ENCODE measurements at places on chromosomes 7 and 10. TPM values are rescaled to one million over a fixed set of nuclear protein-coding genes. Genes with fewer than 3 reads are reported as not detected.
A peak's percentile ranks its signal among the peaks of the same experiment; 100 is the strongest.

GRCh38 chr10:121448766-121449421 is 149.3 kb downstream of the FGFR2 start:
- no peak for DNase-seq

GRCh38 chr7:143285470-143285778 is 666 bp downstream of the TMEM139 start:
- no peak for DNase-seq

DNA sequence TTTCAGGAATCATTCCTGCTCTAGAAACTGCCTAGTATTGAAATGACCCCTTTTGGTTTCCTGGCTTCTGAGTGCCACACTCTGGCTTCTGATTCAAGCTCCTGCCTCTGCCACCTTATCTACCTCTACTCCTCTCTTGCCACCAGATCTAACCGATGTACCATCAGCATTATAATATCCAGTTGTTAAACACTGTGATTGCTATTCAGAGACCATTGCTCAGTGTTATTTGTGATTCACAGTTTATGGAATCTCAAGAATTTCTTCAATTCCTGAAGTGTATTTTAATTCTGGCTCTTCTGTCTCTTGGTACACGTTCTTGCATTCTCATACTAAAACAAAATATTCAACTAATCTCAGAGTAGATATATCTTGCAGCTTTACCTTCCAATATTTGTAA is 88.7 kb downstream of the DYNC1I1 start:
- DNase-seq = no peak

The CCDC136 gene
- total RNA-seq = 11.6 TPM

DNA sequence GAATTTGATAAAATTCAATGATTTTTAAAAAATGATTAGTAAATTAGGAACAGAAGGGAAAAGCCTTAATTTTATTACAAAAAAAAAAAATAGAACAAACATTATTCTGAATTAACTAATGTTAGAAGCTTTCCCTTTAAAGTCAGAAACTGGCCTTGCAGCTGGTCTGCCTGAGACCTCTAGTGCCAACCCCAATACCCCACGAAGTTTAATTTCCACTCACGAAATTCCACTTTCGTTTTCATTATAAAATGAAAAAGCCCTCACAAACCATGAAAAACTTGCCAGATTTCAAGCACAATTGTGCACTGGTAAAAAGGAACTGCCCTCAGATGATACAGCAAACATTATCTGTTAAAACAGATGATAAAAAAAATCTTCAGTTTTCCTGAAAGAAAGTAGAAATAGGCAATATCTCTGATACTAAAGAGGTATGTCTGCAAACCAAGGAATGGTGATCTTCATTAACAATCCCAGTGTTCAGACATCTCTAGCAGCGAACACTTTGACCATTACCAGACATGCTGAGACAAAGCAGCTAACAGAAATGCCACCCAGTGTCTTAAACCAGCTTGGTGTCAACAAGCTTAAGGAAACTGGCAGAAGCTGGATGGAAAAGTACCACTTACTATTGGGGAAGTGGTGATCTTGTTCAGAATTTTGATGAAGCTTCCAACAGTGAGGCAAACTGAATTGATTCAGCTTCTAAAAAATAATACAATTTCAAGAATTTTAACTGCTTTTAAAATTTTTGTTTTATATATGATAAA is 80.2 kb downstream of the PALS2 start:
- no peak for DNase-seq

The SOSTDC1 gene
- under 0.01 TPM for total RNA-seq

DNA sequence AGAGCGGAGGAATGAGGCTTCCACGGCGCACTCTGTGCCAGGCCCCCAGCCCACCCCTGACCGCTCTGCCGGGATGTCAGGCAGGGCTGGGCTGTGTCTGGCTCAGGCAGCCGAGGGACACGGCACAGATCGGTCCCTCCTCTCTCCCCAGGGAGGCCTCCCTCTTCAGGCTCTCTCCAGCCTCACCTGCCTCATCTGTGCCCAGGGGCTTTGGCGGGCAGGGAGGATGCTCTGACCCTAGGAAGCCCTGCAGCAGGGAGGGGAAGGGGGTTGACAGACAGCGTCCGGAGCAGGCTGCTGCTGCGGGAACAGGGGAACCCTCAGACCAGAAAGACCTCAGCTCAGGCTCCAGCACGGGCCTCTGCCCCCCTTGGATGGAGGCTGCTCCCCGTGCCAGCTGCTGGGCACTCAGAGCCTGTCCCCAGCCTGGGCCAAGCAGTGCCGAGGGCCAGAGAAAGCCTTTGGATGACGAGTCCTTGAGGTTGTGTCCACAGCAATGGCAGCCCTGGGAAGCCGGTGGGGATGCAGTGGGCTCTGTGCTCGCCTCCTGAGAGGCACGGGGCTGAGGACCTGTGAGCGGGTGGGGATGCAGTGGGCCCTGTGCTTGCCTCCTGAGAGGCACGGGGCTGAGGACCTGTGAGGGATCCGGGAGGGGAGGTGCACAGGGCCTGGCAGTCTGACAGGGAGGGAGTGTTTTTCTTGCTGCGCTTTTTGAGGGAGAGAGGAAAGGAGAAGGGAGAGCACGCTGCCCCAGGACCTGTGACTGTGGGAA is 66.9 kb downstream of the FOXL3 start:
- no peak for DNase-seq

The USP54 gene
- 11.8 TPM for total RNA-seq

The SLC29A4 gene
- total RNA-seq = 1.3 TPM

DNA sequence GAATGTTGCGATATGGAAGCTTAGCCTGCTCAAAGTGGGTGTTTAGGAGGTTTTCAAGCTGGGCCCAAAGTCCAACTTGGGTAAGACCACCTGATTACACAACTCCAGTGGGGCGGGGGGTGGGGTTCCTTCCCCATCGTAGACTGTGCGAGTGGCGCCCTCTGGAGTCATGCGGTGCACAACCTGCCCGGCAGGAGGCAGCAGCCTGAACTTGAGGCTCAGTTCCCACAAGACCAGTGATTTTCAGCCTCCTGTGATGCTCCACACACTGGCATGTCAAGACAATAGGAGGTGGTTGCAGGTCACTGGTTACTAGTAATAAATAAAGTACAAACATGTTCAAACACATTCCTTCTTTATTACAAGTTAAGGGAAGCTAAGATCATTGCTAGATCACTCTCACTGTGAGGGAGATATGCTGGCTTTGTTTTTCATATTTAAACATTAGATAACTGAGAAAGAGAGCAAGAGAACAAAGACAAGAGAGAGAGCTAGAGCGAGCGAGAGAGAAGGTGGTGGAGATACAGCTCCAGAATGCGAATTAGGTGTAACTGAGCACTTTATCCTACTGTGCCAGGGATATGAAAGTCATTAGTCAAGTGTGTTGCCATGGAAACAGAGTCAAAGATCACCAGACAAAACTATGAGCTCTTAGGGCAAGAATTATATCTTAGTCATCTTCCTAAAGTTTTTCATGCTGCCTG is 97.4 kb upstream of the BMPER start:
- peak; percentile 22 for DNase-seq

DNA sequence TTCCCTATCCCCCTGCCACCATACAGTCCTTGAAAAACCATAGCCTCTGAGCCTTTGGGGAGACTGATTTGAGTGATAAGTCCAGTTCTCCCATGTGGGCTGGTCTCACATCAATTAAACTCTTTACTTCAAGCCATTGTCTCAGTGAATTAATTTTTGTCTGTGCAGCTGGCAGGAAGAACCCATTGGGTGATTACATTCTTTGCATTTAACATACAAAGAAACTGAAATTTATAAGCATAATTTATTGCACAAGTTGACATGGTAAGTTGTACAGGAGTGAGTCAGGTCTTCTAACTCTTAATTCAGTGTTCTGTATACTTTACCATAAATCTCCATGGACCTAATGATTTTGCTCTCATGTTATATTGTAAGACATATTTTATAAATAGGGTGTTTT is 1613.0 kb upstream of the LRRTM3 start:
- no peak for DNase-seq

- DNase-seq = peak; percentile 89
Measured at GRCh38 chr10:22230158-22230833, 12.5 kb upstream of the EBLN1 start.

GRCh38 chr10:130990486-130990885 is 321.0 kb downstream of the TCERG1L start:
- DNase-seq = no peak

- DNase-seq = no peak
Measured at GRCh38 chr10:79399223-79399831, 46.1 kb downstream of the ZCCHC24 start.

The HECW1 gene
- total RNA-seq = not detected

- DNase-seq = no peak
Measured at GRCh38 chr7:84092207-84092606, 102.4 kb downstream of the SEMA3A start.

- no peak for DNase-seq
Measured at GRCh38 chr7:80472491-80473200, 39.2 kb downstream of the GNAT3 start.

DNA sequence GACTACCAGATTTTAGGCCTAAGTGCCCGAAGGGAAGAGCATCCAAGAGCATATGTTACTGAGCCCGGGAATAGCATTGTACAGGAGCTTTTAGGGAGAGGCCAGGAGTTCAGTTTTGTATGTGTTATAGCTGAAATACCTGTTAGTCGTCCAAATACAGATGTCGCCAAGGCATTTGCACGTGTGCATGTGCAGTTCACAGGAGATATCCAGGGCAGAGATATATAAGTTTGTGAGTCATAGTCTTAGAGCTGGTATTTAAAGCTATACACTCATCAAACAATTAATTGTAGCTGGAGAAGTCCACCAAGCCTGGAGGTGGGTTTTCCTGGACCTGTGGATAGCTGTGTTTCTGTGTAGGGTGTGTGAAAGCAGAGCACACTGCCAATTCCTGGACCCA is 394.0 kb upstream of the FZD8 start:
- DNase-seq = no peak

DNA sequence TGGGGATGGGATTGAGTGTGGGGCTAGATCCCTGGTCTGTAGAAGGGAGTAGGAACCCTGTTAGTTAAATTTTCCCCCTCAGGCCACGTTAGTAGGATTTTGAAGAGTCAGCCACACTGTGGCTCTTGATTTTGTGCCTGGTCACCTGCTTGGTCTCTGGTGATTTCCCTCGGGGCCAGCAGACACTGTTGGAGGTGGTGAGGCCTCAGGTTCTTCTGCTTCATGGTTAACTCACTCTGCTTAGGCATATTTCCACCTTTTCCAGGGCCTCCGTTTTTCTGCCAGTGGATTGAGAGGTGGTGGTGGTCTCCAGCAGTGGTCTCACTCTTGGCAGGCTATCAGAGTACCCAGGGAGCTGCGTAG is 4.1 kb downstream of the TSPAN14 start:
- DNase-seq = no peak

GRCh38 chr10:11673346-11674280 is 62.2 kb upstream of the USP6NL start:
- DNase-seq = peak; percentile 74

The PDZD7 gene
- total RNA-seq = 1.3 TPM

DNA sequence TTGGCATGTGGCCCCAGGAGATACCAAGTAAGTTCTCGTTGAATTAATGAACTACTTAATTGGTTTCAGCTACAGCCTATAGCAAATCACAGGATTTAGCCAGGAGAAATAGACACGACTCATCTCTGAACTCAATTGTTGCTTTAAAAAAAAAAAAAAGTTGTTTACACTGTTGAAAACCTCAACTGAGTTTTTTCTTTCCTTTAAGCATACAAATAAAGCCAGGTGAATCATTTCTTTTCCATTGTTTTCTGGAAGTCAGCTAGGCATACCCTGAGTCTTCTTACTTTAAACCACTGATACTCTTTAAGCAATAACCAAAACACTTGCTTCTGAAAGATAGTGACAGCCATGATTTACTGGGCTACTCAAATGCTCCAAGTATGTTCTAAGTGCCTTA is 755 bp downstream of the FRMPD2 start:
- no peak for DNase-seq

GRCh38 chr10:12198156-12198555 is 2.2 kb downstream of the CDC123 start:
- no peak for DNase-seq

- DNase-seq = no peak
Measured at GRCh38 chr7:98816241-98816640, 53.6 kb downstream of the TMEM130 start.

The CYP3A7 gene
- total RNA-seq = not detected

GRCh38 chr10:21369697-21370096 is 155.8 kb downstream of the SKIDA1 start:
- no peak for DNase-seq

DNA sequence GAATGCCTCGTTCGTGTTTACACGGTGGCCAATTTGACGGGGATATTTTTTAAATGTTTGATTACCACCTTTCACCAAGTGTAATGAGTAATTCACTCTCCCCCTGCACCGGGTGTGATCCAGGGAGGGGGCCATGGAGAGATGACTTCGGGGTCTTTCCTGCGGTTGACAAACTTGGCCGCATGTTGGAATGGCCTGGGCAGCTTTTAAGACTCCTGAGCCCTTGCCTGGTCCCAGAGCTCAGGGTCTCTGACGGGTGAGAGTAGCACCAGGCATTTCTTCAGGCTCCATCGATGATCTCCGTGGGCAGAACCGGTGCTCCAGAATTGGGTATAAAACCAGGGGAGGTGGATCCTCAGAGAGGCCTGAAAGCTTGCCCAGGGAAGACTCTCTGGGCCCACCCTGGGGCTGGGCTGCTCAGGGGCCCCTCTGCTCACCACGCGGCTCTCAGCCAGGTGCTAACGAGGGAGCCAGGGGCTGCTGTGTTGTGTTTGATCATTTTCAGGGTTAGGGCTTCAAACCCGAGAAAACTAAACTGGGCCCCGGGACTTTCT is 882 bp downstream of the ZNF282 start:
- DNase-seq = peak; percentile 8

The IKZF1 gene
- total RNA-seq = 183 TPM

The VAX1 gene
- total RNA-seq = under 0.01 TPM

GRCh38 chr10:133253361-133253955 is 15.8 kb downstream of the VENTX start:
- no peak for DNase-seq

- DNase-seq = no peak
Measured at GRCh38 chr10:131310551-131311401, 745 bp downstream of the TCERG1L start.

The THAP5 gene
- total RNA-seq = 8.3 TPM

GRCh38 chr10:75096749-75097148 is 14.7 kb upstream of the SAMD8 start:
- DNase-seq = no peak

Data from hematopoietic multipotent progenitor cell (in vitro differentiated cells).